Activated T-helper 17 cell treated with anti-CD3 and anti-CD28 coated beads, Interleukin-2, amount 50 U/mL, for 72 hours (primary cell): ENCODE measurements at places on chromosomes 5 and 9. TPM values are rescaled to one million over a fixed set of nuclear protein-coding genes. Genes with fewer than 3 reads are reported as not detected.

INSL6 gene
- total RNA-seq: not detected

G3BP1 gene
- 149 TPM for total RNA-seq

IFNA16 gene
- not detected for total RNA-seq

CFAP77 gene
- not detected for total RNA-seq

IFNB1 gene
- total RNA-seq: not detected

WNK2 gene
- total RNA-seq: 0.93 TPM

GZMA gene
- total RNA-seq: 10.3 TPM

RGMB gene
- total RNA-seq: 2.0 TPM

FAM151B gene
- total RNA-seq: 0.42 TPM

LHX6 gene
- total RNA-seq: not detected

CDH6 gene
- not detected for total RNA-seq

CDH10 gene
- total RNA-seq: not detected

UNC13B gene
- 1.7 TPM for total RNA-seq

EMB gene
- 102 TPM for total RNA-seq

CXCL14 gene
- total RNA-seq: not detected

AGXT2 gene
- total RNA-seq: not detected

UBAC1 gene
- total RNA-seq: 39.8 TPM

DMGDH gene
- total RNA-seq: 1.9 TPM

SOWAHA gene
- not detected for total RNA-seq

CDH12 gene
- total RNA-seq: not detected

FOXD4L4 gene
- total RNA-seq: 0.15 TPM

CIZ1 gene
- total RNA-seq: 113 TPM

SV2C gene
- total RNA-seq: 0.13 TPM

MED10 gene
- total RNA-seq: 65.8 TPM
